NCI-H1092 treated with DMSO at 0.1 percent for 48 hours (cell line): ENCODE measurements at places on chromosomes 1 and 21.

DNA sequence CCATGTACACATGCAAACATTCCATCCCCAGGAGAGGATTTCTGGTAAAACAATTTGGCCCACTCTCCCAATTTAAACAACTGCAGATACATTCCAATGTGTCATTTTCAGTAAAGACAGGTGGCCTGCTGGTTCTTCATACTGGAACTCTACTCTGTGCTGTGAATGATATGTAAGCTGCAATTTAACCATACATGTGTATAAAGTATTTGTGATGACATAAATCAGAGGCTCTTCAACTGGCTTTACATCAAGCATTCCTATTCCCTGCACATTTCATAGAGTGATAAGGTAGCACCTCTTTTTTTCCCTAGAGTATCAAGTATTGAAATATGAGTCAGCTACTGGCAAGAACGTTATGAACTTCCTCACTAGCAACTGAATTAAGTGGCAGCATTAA, 649.5 kb upstream of the ADGRL2 start:
- no peak for DNase-seq

- DNase-seq, result no peak
Observed at GRCh38 chr1:47190857-47191256, 1.0 kb upstream of the PDZK1IP1 start.

- DNase-seq, result no peak
Observed at GRCh38 chr1:27562534-27563340, 41.2 kb downstream of the AHDC1 start.

DNA sequence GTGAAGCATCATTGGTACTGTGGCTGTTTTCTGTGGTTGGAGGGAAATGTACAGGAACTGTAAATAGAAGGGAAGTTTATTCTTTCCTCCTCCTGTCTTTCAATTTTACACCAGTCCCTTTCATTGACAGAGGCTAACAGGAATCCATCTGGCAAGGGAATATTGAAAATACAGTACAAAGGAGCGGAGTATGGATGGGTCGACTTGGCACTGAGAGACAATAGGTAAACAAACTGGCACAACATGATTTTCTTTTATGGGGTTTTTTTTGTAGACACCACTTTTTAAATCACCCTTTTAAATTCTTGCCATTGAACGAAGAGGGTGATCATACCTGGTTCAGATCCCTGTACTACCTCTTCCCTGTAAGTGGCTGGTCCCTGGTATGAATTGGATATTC, 341.3 kb downstream of the RWDD3 start:
- no peak for DNase-seq

DNA sequence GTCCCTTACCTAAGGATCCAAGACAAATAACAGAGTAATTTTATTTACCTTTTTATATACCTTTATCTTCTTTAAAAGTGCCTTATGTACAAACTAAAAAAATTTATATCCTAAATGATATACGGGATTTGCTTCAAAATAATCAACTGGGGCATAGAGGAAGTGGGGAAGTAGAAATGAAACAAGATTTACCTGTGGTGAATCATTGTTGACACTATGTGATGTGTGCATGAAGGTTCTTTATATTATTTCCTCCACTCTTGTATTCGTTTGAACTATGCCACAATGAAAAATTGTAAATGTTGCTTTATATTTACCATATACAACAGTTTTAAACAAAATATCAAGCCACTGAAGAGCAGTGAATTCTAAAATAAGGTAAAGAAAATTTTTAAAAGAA, 13.0 kb downstream of the RGS7 start:
- DNase-seq, result no peak

GRCh38 chr1:158998037-158998780, 11.5 kb upstream of the IFI16 start:
- no peak for DNase-seq

GRCh38 chr1:188295157-188295556, 1466.4 kb downstream of the PLA2G4A start:
- DNase-seq, result no peak

DNA sequence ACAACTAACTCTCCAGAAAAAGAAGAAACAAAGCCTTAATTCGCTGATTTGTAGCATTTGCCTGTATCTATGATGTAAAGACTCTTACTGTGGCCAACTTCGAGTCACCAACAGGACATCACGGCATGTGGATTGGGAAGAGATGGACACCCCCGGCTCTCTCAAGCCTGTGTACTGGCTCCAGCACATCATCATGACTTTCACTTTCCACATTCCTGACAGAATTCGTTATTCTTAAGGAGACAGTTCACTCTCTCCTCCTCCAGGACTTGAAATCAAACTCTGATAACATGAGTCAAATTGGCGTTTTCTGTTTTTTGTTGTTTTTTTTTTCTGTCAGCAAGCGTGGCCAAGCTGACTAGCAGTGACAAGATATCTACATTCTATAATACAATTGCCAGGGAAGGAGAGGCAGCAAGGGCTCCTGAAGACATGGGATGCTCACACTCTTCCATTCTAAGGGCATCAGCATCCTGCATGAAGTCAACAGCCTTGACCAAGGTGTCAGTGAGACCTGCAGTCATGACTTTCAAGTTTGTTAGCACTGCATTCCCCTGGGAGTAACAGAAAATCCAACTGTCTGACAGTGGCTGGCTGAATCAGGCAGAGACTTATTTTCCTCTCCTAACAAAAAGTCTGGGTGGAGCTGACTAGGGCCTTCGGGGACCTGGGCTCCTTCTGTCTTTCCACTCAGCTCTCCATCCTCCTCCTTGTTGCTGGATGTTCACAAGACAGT, 13.3 kb upstream of the TRAF3IP3 start:
- no peak for DNase-seq

GRCh38 chr1:15128520-15129313, 24.8 kb upstream of the TMEM51 start:
- peak; percentile 63 for DNase-seq

DNA sequence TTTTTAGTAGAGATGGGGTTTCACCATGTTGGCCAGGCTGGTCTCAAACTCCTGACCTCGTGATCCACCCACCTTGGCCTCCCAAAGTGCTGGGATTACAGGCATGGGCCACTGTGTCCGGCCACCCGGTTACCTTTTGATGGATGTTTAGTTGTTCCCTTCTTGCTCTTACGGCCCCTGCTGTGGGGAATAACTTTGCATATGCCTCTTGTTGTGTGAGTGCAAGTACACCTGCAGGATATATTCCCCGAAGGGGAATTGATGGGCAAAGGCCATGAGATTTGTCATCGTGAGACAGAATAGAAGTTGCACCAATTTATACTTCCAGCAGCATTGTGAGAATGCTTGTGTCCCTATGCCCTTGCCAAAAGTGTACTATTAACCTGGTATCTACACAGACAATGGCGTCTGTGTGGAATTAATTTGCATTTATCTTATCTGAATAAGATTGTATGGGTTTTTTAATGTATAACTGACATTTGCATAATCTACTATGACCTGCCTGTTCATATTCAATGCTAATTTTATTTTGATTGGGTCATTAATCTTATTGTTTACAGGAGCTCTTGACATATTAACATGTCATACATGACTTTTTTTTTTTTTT, 8.1 kb downstream of the IL6R start:
- DNase-seq, result no peak

DNA sequence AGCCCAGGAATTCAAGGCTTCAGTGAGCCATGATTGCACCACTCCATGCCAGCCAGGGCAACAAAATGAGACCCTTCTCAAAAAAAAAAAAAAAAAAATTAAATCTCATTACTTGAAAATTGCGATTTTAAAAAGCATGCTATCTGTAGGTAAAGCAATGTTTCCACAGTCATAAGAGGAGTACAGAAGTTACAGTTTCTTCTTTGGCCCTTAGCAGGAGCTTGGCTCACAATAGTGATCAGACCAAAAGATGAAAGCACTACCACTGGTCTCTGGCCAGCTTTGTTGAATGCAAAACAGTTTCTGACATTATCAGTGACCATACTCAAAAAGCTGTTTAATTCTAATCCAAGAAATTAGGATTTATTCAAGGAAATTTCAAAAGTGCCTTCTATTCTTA, 31.2 kb downstream of the VAV3 start:
- DNase-seq, result no peak

GRCh38 chr21:46618738-46619379, 14.0 kb upstream of the S100B start:
- DNase-seq, result no peak

- no peak for DNase-seq
Observed at GRCh38 chr21:28196981-28197380, 795.7 kb downstream of the LTN1 start.

DNA sequence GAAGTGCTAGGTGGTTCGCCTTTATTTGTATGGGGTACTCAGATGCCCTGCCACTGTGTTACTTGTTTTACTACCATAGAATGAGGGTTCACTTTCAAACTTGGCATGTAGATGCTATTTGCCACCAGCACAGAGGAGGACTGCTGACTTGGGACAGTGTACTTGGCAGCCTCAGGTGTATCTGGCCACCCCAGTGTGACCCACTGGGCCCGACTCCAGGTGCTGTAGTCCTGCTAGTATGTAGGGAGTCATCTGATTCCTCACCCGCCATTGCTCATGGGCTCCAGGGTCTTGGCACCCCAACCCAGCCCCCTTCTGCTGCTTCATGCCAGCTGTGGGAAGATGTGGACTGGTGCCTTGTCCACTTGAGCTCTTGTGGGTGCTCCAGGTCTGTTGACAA, 40.0 kb downstream of the ZNF678 start:
- no peak for DNase-seq

DNA sequence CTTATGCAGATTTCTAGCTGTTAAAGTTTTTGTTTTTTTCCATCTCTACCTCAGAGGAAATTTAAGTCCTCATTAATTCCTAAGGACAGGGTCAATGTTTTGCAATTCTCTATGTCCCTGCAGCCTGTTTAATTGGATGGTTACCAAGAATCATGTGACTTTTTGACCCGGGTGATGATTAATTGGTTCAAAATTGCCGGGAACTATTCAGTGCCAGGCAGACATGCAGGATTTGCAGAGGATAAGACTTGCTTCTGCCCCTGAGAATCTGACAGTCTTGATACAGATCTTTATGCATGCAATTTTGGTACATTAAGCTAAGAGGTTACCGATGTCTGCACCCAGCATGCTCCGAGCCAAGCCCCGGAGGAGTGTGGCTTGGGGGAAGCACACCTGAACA, 87.9 kb downstream of the PLPP3 start:
- no peak for DNase-seq

DNA sequence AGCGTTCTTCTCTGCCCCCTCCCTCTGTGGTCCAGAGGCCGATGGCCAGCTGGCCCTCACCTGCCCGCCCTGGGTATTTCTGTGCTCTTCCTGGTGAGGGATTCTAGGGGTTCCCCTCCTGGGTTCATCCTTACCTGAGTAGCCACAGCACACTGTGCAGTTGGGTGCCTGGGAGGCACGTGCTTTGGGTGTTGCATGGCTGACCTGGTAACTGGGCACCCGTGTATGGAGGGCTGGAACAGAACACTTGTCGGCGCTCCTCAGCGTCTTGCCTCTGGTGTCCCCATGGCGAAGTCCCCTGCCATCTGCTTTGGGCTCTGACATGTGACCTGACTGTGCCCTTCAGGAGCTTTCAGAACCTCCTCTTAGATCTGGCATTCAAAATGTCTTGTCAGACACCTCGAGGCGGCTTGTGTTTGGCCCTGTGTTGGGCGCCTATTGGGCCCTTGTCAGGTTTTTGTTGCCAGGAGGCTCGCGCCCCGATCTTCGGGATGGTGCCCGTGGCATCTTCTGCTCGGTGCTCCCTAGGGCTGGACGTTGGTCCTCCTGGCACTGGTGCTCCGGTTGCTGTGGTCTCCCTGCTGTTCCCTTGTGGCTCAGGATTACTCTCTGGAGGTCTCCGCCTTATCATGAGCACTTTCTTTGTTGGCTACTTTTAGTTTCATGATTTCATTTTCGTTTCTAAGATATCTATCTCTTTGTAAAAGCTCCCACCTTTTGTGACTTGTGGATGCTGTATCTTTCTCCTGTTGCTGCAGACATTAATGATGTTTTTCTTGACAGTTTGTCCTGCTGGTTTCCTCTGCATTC, 28.5 kb downstream of the SKI start:
- no peak for DNase-seq

- DNase-seq, result no peak
Observed at GRCh38 chr1:44014365-44015104, 16.7 kb downstream of the SLC6A9 start.

GRCh38 chr21:29951911-29952310, 12.1 kb upstream of the GRIK1 start:
- DNase-seq, result no peak

- no peak for DNase-seq
Observed at GRCh38 chr1:245978915-245979314, 528.2 kb downstream of the SMYD3 start.

DNA sequence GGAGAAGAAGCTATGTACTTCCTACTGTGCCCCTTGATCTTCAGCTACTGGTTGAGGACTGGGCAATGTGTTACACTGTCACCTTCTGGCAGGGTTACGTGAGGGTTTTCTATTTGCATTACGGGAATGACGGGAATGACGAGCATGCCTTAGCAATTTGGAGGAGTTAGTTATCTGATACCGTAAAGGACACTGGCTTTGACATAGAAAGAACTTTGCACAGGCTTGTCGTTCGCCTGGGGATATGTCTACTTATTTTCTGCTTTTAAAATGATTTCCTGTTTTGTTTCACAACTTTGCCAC, 19.8 kb upstream of the ACBD6 start:
- no peak for DNase-seq

DNA sequence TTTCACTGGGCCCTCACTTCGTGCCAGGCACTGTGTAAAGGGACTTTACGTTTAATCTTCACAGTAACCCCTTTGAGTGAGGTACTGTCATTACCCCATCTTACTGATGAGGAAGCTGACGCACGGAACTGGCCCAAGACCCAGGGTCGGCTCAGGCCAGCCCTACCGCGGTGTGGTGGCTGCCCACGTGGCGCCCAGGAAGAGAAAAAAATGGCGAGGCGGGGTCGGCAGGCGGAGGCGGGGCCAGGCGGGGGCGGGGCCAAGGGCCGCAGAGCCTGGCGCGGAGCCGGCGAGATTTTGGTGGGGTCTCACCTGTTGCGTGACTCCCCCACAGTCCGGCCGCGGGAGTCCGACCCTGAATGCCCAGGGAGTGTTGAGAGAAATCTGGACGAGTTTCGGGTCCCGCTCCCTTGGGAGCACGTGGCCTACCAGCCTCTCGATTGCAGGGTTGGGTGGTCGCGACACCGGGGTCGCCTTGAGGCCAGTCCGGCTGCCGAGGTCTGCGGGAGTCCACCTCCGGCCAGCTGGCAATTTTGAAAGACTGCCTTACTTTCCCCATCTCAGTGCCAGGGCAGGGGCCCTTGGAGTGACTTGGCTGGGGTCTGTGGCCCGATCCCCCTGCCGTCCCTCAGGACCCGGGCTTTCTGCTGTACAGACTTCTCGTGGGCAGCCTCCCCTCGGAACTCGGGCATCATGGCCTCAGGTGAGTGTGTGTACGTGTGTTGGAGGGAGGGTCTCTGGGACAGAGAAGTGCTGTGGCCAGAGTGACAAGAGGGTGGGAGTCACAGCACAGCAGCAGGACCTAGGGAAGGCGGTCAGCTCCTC, at the start of the genes AMPD2 and GNAT2:
TSS of gene AMPD2 (plus strand) at position 262 of the 825 bp plus-strand sequence. CDS start 1,339 bp downstream, outside the sequence.
TSS of gene GNAT2 (minus strand) at position 41 of the 825 bp plus-strand sequence. CDS start 6,746 bp downstream, outside the sequence.
- peak; percentile 50 for DNase-seq

GRCh38 chr21:26881504-26882228, 36.5 kb upstream of the ADAMTS1 start:
- DNase-seq, result no peak

GRCh38 chr1:93976711-93977597, 67.7 kb upstream of the GCLM start:
- DNase-seq, result no peak

GRCh38 chr1:23537296-23537973, 6.4 kb upstream of the E2F2 start:
- DNase-seq, result no peak
